ENCODE measurements at places on chromosomes 5 and 9.

GRCh38 chr5:66747607-66748006 is 151.4 kb downstream of the MAST4 start:
- no peak for DNase-seq

DNA sequence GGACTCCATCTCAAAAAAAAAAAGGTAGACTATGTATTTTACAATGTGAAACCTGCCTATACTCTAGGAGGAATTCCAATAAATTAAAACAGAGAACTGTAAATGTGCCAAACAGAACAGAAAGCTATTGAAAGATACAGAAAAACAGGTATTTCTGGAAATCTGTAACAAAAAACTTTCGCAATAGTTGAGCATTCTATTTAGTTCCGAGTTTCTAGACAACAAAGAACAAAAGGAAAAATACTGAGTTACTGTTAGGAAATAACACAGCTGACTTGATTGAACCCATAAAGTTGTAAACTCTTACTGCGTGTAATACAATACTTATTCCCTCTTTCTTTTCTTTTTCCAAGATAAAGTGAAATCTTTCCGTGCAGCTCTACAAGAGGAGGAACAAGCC is 18.6 kb downstream of the DIMT1 start:
- no peak for DNase-seq

GRCh38 chr9:115030006-115030405 is 88.0 kb downstream of the TNC start:
- no peak for DNase-seq

DNA sequence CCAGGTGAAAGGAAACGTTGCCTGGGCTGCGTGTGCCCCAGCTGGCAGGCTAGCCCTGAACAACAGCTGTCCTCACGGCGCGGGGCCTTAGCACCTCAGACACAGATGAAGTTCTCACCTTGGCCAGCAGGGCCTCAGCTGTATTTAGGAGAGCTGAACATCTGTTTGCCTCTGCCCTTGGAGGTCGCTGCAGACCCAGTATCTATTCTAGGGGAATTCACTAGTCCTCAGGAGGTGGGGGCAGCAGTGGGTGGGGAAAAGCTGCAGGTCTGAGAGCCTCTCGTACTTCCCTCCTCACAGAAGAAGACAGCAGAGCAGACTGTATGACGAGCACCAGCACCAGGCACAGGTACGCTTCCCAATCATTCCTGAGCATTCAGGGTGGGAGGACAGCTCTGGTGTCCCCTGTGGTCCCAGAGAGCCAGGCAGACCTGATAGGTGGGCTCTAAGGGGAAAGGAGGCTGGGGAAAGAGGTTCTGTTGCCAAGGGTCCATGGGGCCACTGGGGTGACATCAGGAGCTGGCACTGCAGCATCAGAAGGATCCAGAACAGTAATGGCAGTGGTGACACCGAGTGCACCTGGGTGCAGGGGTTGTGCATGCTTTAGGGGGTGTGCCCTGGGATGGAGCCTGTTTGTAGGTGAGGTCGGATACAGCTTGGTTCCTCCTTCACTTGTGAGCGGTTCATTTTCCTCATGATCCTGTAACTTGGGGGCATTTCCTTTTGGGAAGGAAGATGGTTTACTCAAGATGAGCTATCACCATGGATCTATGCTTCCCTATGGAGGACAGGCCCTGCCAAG is 13.8 kb downstream of the CD74 start:
- no peak for DNase-seq

GRCh38 chr5:173642895-173643481 is 26.5 kb upstream of the BOD1 start:
- no peak for DNase-seq

- DNase-seq, result no peak
Observed at GRCh38 chr9:12054235-12054634, 639.0 kb upstream of the TYRP1 start.

DNA sequence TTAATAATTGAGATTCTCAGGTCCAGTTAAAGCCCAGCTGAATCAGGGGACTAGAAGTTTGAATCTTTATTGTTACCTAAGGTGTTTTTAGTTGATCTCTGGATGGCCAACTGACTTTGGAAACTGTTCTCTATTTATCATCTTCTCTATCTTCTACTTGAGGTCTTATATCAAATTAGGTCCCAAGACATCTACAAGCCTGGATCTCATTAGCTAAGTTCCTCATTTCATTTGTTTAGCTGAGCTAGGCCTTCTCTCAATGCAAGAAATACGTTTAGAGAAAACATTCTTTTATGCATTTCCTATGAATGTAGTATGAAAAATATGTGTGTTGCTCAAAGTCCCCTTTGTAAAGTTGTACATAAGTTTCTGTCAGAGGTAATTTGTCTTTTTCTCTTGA is 196.6 kb downstream of the PTTG1 start:
- DNase-seq, result no peak

DNA sequence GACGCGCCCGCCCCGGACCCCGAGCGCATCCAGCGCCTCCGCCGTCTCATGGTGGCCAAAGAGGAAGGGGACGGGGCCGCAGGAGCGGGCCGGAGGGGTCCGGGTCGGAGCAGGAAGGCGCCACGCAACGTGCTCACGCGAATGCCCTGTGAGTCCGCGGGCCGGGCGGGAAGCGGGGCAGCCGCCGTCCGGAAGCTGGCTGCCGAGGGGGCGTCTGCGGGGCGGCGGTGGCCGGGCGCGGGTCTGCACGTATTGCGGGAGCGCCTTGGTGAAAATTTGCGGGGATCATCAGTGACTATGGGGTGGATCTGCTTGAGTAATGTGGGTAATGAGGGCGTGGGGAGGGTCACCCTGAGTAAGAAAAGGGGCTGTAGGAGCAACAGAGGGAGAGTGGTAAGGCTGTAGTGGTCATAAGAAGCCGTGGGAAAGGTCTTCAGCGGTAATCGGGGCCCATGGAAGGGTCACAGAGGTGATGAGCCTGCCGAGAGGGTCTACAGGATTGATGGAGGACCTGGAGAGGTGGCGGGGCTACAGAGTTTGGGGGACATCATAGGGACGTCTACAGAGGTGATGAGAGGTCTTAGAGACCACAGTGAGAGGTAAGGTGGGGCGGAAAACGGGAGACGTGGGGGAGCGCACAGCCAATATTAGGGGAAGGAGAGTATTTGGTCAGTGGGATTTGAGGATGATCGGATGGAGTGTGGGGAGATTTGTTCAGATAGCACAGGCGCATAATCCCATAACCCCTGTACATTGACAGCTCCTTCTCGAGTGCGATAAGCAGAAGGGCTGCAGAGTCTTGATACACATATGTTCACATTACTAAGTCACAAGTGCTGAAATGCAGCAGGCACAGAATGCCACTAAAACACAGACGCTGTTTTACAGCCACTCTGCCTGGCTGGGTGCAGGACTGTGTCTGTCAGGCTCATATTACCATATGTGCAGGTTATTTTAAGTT is 819 bp downstream of the LSM11 start:
- DNase-seq, result no peak

GRCh38 chr5:96747720-96748119 is 60.0 kb downstream of the ERAP1 start:
- no peak for DNase-seq

- no peak for DNase-seq
Observed at GRCh38 chr5:179762079-179762780, 29.6 kb downstream of the MAML1 start.

- no peak for DNase-seq
Observed at GRCh38 chr9:104374711-104375110, 129.4 kb upstream of the OR13F1 start.

GRCh38 chr5:142472306-142472951 is 147.6 kb upstream of the SPRY4 start:
- no peak for DNase-seq

DNA sequence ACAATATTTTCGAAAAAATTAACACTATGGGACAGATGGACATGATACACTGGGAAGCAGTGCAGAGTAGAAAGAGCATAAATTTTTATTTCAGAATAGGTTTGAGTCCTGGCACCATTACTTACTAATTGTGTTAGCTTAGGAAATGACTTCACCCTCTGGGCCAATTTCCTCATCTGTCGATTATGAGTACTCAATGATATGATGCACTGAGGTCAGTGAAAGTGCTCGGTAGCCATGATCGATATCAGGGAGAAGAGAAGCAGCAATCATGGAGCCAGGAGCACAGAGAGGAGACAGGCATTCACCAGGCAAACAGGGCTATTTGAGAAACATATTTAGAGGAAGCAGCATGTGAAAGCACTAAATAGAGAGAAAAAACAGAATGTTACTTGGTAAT is 29.4 kb downstream of the NR6A1 start:
- DNase-seq, result no peak

DNA sequence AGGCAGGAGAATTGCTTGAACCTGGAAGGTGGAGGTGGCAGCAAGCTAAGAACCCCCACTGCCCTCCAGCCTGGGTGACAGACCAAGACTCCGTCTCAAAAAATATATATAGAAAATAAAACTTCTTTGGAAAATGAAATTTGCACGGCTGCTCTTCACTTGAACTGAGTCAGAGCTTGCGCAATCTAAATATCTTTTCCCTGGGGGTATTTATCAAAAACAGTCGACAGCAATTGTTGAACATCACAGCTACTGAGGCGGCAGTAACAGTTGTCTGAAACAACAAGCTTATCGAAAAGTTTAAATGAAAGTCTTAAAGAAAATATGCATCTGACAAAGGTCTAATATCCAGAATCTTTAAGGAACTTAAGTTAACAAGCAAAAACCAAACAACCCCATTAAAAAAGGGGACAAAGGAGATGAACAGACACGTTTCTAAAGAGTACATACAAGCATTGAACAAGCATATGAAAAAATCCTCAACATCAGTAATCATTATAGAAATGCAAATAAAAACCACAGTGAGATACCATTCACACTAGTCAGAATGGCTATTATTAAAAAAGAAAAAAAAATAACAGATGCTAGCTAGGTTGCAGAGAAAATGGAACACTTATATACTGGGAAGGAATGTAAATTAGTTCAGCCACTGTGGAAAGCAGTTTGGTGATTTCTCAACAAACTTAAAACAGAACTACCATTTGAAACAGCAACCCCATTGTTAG is 153.6 kb upstream of the CDH9 start:
- no peak for DNase-seq

GRCh38 chr9:83508067-83508466 is 30.1 kb downstream of the FRMD3 start:
- no peak for DNase-seq

- no peak for DNase-seq
Observed at GRCh38 chr5:73975845-73976244, 349.8 kb downstream of the ARHGEF28 start.
